ENCODE measurements at places on chromosomes 3 and 15. TPM values are rescaled to one million over a fixed set of nuclear protein-coding genes. Genes with fewer than 3 reads are reported as not detected.

BDH1 gene
- total RNA-seq: 126 TPM

SLC12A1 gene
- total RNA-seq: not detected

FANCD2OS gene
- total RNA-seq: not detected

GRCh38 chr3:151318991-151319390, 2.4 kb upstream of the GPR87 start:
- H3K27ac ChIP-seq: no peak overlapping the region
- peaks cover 29% of the 10 kb centered on the region for H3K4me1 ChIP-seq
- H3K36me3 ChIP-seq: peaks cover 3% of the 10 kb centered on the region
- DNase-seq: no peak

- no peak overlapping the region for H3K4me3 ChIP-seq
- no peak for DNase-seq
- no peaks in the 10 kb centered on the region for H3K36me3 ChIP-seq
- no peak overlapping the region for H3K27ac ChIP-seq
- peaks cover 3% of the 10 kb centered on the region for H3K27me3 ChIP-seq
These were observed 447.4 kb downstream of the MAGI1 start for GRCh38 chr3:65591313-65591712.

GRCh38 chr3:63365671-63366070, 87.6 kb downstream of the SYNPR start:
- H3K36me3 ChIP-seq: no peaks in the 10 kb centered on the region
- H3K4me3 ChIP-seq: no peak overlapping the region
- no peak overlapping the region for H3K27ac ChIP-seq
- DNase-seq: no peak
- H3K27me3 ChIP-seq: no peaks in the 10 kb centered on the region

DNA sequence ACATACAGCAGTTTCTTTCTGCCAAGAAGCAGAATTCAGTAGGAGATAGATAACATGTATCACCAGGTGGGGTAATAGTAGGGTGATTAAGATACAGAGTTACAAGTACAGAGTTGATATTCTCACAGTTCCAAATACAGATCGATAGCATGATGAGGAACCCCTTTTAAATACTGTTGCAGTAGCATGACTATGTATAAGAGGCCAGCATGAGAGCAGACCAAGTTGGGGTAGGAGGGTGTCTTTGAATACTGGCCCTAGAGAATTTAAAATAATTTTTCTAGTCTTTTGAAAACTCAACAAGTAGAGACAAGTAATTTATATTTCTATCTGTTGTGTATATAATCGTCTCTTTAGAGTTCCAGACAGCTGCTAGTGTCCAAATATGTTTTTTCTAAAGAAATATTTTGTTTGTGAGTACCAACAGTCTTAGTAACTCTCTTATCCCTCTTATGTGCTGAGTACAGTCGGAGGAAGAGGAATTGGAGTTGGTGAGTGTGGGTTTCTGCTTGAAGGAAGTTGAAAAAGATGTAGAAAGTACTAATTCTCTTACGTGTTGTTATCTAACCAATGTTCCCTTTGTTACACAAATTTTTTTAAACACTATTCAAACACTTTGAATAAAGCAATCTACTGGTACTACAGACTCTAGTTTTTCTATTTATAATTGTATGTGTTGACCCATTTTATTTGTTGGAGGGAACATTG, 30.2 kb downstream of the LYSMD4 start:
- no peaks in the 10 kb centered on the region for H3K27me3 ChIP-seq
- H3K4me3 ChIP-seq: no peak overlapping the region
- no peak for DNase-seq
- H3K27ac ChIP-seq: no peak overlapping the region

- no peaks in the 10 kb centered on the region for H3K27me3 ChIP-seq
- H3K4me3 ChIP-seq: no peak overlapping the region
- no peaks in the 10 kb centered on the region for H3K36me3 ChIP-seq
- no peaks in the 10 kb centered on the region for H3K4me1 ChIP-seq
- H3K27ac ChIP-seq: no peak overlapping the region
These were observed 360.3 kb upstream of the ARRDC4 start for GRCh38 chr15:97600190-97600589.

DNA sequence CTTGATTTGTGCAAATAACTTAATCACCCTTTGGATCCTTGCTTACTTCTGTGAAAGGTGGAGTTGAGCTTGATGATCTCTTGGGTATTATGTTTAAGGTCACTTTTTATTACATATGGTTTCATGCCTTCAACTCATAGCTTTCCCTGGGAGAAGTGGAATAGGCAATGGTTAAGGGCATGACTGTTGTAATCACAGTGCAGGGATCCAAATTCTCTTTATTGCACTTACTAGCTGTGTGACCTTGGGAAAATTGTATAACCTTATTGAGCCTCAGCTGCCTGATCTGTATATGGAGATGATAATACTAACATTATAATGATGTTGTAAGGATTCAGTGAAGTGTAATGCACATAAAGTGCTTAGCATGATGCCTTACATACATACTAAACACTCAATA, 59.1 kb downstream of the PLCL2 start:
- H3K27me3 ChIP-seq: peaks cover 2% of the 10 kb centered on the region
- no peak overlapping the region for H3K27ac ChIP-seq
- DNase-seq: no peak
- H3K4me1 ChIP-seq: peaks cover 29% of the 10 kb centered on the region
- no peak overlapping the region for H3K4me3 ChIP-seq

GRCh38 chr3:172210355-172210754, 171.0 kb downstream of the FNDC3B start:
- H3K4me1 ChIP-seq: peaks cover 15% of the 10 kb centered on the region
- peaks cover 8% of the 10 kb centered on the region for H3K36me3 ChIP-seq
- no peaks in the 10 kb centered on the region for H3K27me3 ChIP-seq
- DNase-seq: no peak

DNA sequence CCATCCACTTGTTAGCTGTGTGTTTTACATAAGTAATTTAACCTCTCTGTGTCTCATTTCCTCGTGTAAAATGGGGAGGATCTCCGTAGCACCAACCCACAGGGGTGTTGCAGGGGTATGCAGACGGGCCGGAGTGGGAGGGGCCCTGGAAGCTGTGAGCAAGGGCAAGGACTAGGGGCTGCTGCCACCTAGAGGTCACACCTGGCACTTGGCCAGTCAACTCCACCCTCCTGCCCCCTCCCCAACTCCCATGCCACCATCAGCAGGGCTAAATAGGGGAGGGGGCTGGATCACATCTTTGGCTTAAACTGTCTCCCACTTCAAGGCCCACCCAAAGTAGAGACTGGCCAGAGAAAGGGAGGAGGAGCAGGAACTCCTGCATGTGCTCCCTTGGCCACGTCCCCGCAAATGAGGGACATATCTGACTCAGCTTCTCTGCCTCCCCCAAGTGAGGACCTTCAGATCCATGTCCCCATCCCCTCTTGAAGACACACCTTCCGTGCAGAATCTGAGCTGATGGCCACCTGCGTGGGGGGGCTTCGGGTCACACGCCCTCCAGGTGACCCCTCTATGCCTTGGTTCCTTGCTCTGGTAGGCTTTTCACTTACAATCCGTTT, 2.6 kb downstream of the CCDC9B start:
- no peak overlapping the region for H3K4me3 ChIP-seq
- DNase-seq: peak; percentile 70
- peaks cover 2% of the 10 kb centered on the region for H3K27me3 ChIP-seq
- no peaks in the 10 kb centered on the region for H3K36me3 ChIP-seq
- no peak overlapping the region for H3K27ac ChIP-seq

- no peaks in the 10 kb centered on the region for H3K36me3 ChIP-seq
- H3K4me3 ChIP-seq: no peak overlapping the region
- H3K27me3 ChIP-seq: peaks cover 19% of the 10 kb centered on the region
- H3K27ac ChIP-seq: no peak overlapping the region
These were observed 25.3 kb downstream of the SEMA5B start for GRCh38 chr3:123002100-123002748.

DNA sequence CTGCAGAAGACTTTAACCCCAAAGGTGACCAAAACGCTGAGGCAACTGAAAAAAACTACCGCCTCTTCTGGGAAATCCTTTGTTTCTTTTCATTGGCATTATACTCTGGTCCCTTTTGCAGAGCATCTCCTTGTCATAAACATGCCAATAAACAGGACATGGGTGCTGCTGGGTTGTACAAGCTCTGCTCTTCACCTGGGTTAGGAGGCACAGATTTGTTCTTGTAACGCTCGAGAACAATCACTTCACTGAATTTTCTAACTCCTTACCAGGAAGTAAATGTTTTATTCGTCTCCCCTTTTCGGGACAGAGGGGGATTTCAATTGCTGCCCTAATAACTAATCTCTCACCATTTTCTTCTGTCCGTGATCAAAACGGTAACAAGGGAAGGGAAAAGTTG, 1.3 kb downstream of the PLCH1 start:
- no peak overlapping the region for H3K27ac ChIP-seq
- no peak for DNase-seq
- H3K4me3 ChIP-seq: peak overlapping the region; percentile 84
- peaks cover 72% of the 10 kb centered on the region for H3K27me3 ChIP-seq
- H3K4me1 ChIP-seq: peaks cover 11% of the 10 kb centered on the region

DNA sequence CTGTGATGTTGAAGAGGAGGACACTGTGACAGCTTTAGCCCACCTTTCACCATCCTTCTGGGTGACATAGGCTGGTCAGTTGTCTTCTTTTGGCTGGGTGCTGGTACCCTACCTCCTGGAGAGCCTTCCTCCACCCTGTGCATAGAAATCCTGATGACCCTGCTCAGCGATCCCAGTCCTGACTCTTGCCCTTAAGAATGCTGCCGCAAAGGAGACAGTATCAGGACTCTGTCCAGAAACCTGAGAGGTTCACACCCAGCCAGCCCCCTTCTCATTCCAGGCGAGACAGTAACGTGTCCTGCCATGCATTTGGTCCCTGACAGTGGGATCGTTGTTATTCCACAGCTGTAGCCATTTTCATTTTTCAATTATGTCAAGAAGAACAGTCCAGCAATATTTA, 312.8 kb upstream of the CHRM5 start:
- H3K4me1 ChIP-seq: no peaks in the 10 kb centered on the region
- no peak overlapping the region for H3K4me3 ChIP-seq
- no peaks in the 10 kb centered on the region for H3K27me3 ChIP-seq
- no peak for DNase-seq
- H3K36me3 ChIP-seq: no peaks in the 10 kb centered on the region
- no peak overlapping the region for H3K27ac ChIP-seq

GRCh38 chr15:43406808-43407207, 35.9 kb downstream of the TUBGCP4 start:
- H3K4me3 ChIP-seq: no peak overlapping the region
- no peaks in the 10 kb centered on the region for H3K27me3 ChIP-seq
- DNase-seq: no peak
- no peak overlapping the region for H3K27ac ChIP-seq

- H3K27me3 ChIP-seq: no peaks in the 10 kb centered on the region
- H3K36me3 ChIP-seq: no peaks in the 10 kb centered on the region
- DNase-seq: no peak
- H3K4me3 ChIP-seq: no peak overlapping the region
- no peak overlapping the region for H3K27ac ChIP-seq
These were observed 40.5 kb upstream of the IGSF10 start for GRCh38 chr3:151501171-151501922.

DNA sequence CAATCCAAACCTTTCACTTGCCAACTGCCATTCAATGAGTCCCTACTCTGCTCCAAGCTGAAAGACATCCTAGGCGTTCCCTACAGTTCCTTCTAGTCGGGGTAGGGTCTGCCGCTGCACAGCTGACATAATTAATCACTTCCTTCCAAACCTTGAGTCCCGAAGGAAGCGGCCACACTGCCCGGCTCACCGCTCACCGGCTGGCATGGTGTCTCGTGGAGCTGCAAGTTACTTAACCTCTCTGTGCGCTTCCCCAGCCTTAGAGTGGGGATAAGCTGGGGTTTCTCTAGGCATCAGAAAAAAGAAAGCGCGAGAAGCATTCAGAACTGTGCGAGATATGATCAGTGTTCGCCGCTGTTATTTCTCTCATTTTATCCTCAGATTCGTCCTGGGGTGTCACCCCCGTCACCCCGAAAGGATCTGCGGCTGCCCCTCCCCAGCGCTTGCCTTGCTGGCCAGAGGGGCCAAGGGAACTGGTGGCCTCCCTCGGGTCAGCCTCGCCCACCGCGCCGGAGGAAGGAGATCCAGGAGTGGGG, 748 bp downstream of the MRPS25 start:
- H3K36me3 ChIP-seq: peaks cover 24% of the 10 kb centered on the region
- H3K27ac ChIP-seq: peak overlapping the region; percentile 95
- H3K27me3 ChIP-seq: no peaks in the 10 kb centered on the region
- DNase-seq: peak; percentile 18
- peak overlapping the region; percentile 96 for H3K4me3 ChIP-seq

DNA sequence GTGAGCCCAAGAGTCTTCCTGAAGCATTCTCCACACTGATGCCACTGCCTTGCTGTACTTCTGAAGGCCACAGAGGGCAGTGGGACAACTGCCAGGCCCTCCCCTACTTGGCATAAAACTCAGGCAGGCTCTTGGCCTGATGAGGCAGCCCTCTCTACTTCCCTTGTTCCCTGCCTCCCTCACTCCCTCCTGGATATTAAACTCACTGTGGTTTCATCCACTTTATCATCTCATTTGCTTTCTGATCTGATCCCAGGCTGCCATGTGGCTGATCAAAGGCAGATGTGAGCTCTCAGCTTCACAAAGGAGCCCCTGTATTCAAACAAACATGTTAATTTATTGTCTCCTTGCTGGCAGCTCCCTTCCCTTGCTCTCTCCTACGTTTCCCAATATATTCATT, 533.5 kb downstream of the IGSF11 start:
- H3K4me3 ChIP-seq: no peak overlapping the region
- H3K27ac ChIP-seq: no peak overlapping the region
- H3K36me3 ChIP-seq: no peaks in the 10 kb centered on the region
- H3K4me1 ChIP-seq: no peaks in the 10 kb centered on the region
- DNase-seq: no peak

DNA sequence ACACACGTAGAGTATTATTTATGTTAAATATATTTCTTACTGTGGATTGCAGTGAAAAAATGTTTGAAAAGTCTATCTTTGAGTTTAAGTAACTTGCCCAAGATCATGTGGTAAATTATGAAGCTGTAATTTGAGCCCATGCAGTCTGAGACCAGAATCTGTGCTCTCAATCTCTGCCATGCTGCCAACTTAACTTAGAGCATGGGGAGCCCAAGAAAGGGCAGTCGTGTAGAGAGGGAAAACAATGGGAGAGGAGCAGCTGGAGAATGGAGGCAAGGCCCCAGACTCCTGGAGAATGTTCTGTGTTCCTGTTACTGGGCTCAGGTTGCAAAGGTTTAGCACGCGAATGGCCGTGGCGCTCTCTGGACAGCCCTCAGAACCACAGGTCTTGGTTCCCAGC, 311.6 kb upstream of the RASGRP1 start:
- DNase-seq: no peak
- H3K27ac ChIP-seq: no peak overlapping the region
- no peaks in the 10 kb centered on the region for H3K4me1 ChIP-seq
- H3K36me3 ChIP-seq: no peaks in the 10 kb centered on the region
- H3K4me3 ChIP-seq: no peak overlapping the region
- H3K27me3 ChIP-seq: peaks cover 3% of the 10 kb centered on the region

DNA sequence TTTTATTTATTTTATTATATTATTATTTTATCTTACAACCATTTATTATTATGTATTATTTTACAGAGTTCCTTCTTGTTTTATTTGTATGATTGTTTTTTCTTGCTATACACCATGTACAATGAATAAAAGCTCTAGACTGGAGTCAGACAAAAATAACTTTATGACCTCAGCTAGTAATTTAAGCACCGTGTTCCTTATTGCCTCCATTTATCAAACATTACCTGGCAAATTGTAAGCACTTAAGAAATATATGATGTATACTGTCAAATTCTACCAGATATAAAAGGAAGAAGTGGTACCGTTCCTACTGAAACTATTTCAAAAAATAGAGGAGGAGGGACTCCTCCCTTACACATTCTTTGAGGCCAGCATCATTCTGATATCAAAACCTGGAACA, 326.9 kb upstream of the NECTIN3 start:
- no peak overlapping the region for H3K4me3 ChIP-seq
- no peaks in the 10 kb centered on the region for H3K36me3 ChIP-seq
- H3K27ac ChIP-seq: no peak overlapping the region

Data from activated T-helper 1 cell treated with anti-CD3 and anti-CD28 coated beads, Interleukin-12 subunit alpha, Interleukin-12 subunit beta, Interleukin-2, Interleukin-4 antibody, amounts not matched to agents 30 ng/mL and 10 ng/mL and 1 ng/mL, durations not matched to agents 14 hours and 24 hours and 36 hours (primary cell).